GM03348 (cell line): ENCODE measurements at places on chromosomes 12 and 14.

GRCh38 chr14:91055016-91055415 is 5.4 kb downstream of the RPS6KA5 start:
- no peak for DNase-seq

DNA sequence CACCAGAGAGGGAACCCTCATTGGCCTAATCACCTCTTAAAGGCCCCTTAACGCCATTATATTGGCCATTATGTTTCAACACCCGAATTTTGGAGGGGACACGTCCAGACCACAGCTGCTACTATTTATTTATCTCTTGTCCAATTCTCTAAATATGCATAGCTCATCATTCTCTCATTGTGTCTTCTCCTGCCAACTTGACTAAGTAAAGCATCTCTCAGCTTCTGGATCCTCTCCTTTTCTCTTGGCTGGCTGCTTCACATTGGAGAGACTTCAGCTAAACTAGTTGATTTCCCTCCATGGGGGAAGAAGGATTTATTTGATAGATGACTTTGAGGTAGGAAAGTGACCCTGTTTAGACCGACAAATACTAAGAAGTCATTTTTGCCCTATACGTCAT is 120.4 kb upstream of the KRR1 start:
- peak; percentile 4 for DNase-seq

DNA sequence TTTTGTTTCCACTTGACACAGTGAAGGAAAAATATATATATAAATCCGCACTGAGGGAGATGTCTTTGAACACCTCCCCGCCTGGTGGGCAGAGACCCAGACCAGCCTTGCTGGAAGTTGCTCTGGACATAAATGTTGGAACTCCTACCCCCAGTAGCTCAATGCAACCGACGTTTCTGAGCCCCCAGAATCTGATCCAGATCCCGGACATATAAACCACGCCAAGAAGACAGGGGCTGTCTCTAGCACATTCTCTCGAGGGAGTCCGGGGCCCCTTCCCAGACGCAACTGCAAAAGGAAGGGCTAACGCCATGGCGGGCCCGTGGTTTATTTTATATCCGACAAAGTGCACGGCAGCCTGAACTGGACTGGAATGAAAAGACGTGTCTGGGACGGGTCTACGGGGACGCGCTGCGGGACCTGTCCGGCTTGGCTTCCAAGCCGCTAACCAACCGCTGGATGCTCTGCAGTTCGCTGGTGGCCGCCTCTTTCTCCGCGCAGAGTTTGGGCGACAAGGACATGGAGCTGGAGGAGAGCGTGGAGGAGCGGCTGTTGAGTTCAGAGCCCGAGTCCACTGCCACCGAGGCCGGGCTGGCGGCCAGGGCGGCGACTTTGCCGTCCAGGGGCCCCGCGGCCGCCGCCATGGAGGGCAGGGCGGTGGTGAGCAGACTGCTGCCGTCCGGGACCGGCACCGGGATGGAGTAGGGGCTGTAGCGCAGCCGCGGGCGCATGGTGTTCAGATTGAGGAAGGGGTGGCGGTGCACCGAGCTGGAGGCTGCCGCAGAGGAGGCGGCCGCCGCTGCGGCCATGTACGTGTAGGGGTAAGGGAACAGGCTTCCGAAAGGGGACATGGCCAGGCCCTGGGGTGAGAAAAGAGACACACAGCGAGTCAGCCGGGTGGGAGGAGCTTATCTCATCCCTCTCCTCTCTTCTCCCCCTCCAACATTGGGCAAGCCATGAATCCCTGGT is 12.2 kb downstream of the TBX3 start:
- DNase-seq, result no peak

DNA sequence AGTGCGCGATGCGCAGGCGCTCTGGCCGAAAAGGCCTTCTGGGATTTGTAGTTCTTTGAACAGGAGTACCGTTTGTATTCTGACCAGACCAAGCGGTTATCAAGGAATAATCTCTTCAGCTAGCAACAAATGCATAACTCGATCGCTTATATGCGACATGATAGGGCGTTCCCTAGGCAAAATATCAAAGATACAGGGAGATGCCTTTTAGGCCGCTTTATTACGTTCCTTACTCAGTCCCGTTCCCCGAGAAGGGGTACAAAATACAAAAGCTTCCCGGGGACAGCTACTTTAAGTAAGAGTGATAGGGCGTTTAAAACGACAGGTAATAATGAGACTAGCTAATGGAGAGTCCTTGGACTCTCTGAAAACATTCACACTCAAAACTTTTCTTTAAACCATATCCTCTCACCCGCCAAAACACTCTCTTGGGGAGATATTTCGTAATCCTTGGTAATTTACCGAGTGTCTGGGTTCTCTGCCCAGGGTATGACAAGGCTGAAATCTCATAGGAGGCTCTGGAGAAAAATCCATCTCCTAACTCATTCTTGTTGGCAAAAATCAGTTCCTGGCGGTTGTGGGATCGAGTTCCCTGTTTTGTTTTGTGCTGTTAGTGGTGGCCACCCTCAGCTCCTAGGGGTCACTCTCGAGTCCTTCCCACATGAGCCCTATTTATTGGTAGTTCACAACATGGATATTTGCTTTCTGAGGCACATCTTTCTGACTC is 412 bp upstream of the SNW1 start:
- peak; percentile 65 for DNase-seq

DNA sequence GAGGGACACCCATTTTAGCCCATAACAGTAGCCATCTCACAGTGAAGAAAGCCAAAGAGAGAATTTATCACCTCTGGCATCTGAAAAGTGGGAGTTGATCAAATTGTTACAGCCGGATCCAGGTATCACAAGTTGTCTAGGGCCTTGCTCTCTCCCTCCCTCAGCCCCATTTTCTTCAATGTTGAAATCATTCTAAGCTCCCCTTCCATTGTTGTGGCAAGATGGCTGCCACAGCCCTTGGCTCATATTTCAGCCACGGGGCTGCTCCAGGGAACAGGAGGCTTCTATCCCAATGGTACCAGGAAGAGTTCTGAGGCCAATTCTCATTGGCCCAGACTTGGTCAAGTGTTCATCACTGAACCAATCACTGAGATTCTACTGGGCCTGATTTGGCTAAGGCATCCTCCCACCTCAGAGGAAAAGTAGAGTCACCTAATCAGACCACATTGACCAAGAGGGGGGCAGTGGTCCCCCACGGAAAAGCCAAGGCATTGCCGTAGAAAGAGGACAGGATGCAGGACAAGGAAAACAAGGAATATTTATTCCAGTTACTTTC is 106.2 kb downstream of the GPATCH2L start:
- no peak for DNase-seq

GRCh38 chr12:55673638-55674037 is 34.1 kb downstream of the ITGA7 start:
- DNase-seq, result no peak
